Activated B cell treated with CpG ODN at 0.5 μM for 24 hours (primary cell): ENCODE measurements at places on chromosomes 5 and 9.

GRCh38 chr9:93654351-93654961 lies 78.1 kb downstream of the PHF2 start:
- no peak for DNase-seq
- peaks cover 55% of the 10 kb centered on the region for H3K36me3 ChIP-seq
- no peaks in the 10 kb centered on the region for H3K4me1 ChIP-seq
- H3K27ac ChIP-seq = no peak overlapping the region

DNA sequence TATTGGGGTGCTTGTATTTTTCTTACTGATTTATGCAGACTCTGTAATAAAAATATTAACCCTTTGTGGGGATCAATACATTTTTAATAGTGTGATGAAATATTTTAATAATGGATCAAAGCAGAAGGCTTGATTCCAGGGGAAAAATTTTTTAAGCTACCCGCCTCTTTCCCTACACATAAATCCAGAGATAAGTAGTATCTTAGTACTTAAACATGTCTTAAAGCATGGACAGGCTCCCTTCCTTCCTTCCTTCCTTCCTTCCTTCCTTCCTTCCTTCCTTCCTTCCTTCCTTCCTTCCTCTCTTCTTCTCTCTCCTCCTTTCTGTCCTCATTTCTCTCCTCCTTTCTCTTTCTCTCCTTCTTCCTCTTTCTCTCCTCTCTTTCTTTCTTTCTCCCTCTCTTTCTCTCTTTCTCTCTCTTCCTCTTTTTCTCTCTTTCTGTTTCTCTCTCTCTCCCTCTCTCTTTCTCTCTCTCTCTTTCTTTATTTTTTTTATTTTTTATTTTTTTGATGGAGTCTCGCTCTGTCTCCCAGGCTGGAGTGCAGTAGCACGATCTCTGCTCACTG lies 78.0 kb upstream of the SPRY4 start:
- peaks cover 2% of the 10 kb centered on the region for H3K27me3 ChIP-seq
- no peak overlapping the region for H3K27ac ChIP-seq
- peaks cover 17% of the 10 kb centered on the region for H3K4me1 ChIP-seq
- H3K4me3 ChIP-seq = no peak overlapping the region

- no peaks in the 10 kb centered on the region for H3K36me3 ChIP-seq
- H3K4me3 ChIP-seq = no peak overlapping the region
- no peak for DNase-seq
- no peaks in the 10 kb centered on the region for H3K27me3 ChIP-seq
- H3K27ac ChIP-seq = no peak overlapping the region
- no peaks in the 10 kb centered on the region for H3K4me1 ChIP-seq
Measured at GRCh38 chr5:18091142-18091541, 456.9 kb downstream of the TAF11L14 start.

DNA sequence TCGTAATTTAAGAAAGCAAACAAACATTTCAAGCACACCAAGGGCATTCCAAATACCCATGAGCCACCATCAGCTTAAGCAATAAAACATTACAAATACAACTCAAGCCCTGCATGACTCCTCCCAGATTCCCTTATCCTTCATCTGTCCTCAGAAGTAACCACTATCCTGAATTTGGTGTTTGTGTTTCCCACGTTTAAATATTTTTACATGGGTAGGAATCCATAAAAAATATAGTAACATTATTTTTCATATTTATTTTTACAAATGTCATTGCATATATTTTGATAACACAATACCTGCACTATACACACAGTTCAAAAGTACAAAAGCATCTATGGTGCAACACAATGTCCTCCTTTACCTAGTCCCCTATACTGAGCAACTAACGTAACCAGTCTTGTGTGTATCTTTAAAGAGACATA lies 6.4 kb downstream of the PRKAA1 start:
- peaks cover 48% of the 10 kb centered on the region for H3K4me1 ChIP-seq
- H3K27ac ChIP-seq = no peak overlapping the region
- no peak overlapping the region for H3K4me3 ChIP-seq
- H3K36me3 ChIP-seq = peaks cover 27% of the 10 kb centered on the region

GRCh38 chr5:60521376-60522291 lies 178.3 kb downstream of the DEPDC1B start:
- no peak for DNase-seq
- H3K4me3 ChIP-seq = no peak overlapping the region
- peaks cover 40% of the 10 kb centered on the region for H3K4me1 ChIP-seq
- H3K27me3 ChIP-seq = no peaks in the 10 kb centered on the region
- H3K27ac ChIP-seq = no peak overlapping the region

DNA sequence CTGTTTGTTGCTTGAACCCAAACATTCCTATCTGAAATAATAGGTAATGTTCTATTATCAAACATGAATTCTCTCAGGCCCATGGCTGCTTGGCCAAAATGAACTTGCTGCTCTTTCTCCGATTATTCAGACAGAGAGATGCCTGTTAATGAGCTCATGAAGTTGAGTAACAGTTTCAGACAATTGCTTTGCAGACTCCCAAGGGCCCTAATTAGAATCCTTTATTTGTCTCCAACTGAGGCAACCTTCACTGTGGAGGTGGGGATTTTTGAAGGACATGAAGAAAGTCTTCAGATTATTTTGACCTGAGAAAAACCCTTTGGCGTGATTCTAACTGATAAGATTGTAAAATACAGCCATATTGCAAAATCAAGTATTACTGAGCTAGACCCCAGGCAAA lies 466.7 kb downstream of the NFIB start:
- no peak for DNase-seq
- H3K27me3 ChIP-seq = no peaks in the 10 kb centered on the region
- H3K4me3 ChIP-seq = no peak overlapping the region
- no peaks in the 10 kb centered on the region for H3K4me1 ChIP-seq

DNA sequence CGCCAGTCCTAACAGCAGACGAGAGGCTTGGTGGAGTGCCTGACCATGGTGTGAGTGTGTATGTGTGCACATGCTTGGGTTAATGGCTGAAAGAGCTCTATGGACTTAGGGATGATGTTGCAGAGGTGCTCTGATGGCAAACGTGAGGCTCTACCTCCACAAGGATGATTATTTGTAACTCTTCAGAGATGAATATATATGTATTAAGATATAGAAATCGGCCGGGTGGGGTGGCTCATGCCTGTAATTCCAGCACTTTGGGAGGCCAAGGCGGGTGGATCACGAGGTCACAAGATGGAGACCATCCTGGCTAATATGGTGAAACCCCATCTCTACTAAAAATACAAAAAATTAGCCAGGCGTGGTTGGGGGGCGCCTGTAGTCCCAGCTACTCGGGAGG lies 253.4 kb upstream of the CDH18 start:
- H3K4me3 ChIP-seq = no peak overlapping the region
- no peaks in the 10 kb centered on the region for H3K4me1 ChIP-seq
- H3K36me3 ChIP-seq = no peaks in the 10 kb centered on the region

GRCh38 chr5:142674531-142675469 lies 11.1 kb downstream of the FGF1 start:
- H3K4me3 ChIP-seq = no peak overlapping the region
- H3K27me3 ChIP-seq = peaks cover 7% of the 10 kb centered on the region
- no peaks in the 10 kb centered on the region for H3K36me3 ChIP-seq
- DNase-seq = no peak
- H3K4me1 ChIP-seq = no peaks in the 10 kb centered on the region

DNA sequence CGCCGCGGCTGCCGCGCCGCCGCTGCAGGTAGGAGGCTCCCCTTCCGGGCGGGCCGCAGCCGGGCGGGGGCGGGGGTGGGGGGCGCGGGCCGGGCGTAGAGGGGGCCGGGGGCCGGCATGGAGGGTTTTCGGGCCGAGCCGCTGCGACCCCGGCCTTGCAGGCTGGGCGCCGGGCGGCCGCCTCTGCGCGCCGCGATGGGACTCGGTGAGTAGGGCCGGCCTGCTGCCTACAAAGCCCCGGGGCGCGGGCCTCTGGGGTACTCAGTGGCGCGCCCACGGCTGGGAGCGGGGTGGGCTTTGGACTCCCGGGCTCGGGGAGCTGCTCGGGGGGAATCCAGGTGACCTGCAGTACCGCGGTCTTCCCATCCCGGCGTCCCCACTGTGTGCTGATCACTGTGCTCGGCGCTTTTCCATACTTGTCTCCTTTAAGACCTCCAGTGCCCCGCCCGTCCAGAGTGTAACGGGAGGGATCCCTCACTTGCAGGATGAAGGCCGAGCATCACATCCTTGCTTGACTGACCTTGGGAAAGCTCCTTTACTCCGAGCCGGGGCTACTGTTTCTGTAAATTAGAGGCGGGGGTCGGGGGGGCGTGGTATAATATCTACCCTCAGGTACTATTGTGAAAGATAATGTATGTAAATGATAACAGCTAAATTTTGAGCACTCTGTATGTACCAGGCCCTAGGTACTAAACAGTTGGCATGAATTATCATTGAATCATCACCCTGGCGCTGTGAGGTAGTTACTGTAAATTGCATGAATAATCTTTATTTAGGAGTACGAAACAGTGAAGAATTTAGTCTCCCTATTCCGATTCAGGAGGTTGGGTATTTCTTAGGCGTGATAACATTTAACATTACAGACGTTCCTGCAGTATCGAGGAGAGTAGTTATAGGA lies 672 bp downstream of the MSANTD3 start:
- peaks cover 17% of the 10 kb centered on the region for H3K4me1 ChIP-seq
- peaks cover 4% of the 10 kb centered on the region for H3K27me3 ChIP-seq
- H3K36me3 ChIP-seq = peaks cover 4% of the 10 kb centered on the region
- no peak overlapping the region for H3K27ac ChIP-seq
- DNase-seq = no peak
